ENCODE measurements at places on chromosomes 4 and X.

- no peak for DNase-seq
Observed at GRCh38 chr4:8200302-8200975, 1.3 kb downstream of the SH3TC1 start.

DNA sequence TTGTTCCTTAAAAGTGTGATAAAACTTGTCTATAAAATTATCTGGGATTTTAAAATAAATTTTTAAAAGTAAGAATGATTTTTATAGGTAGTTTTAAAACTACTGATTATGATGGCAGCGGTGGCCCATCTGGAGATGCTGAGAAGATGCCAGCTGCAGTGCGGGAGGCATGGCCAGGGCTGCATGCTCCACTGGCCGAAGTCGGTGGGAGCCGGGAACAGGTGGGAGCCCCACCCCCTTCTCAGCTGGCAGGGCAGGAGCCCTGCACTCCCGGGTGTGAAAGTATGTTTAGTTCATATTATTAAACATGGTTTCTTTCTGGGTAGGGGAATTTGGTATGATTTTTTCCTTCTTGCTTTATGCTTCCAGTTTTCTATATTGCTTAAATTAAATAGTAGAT lies 63.8 kb downstream of the CORIN start:
- no peak for DNase-seq

DNA sequence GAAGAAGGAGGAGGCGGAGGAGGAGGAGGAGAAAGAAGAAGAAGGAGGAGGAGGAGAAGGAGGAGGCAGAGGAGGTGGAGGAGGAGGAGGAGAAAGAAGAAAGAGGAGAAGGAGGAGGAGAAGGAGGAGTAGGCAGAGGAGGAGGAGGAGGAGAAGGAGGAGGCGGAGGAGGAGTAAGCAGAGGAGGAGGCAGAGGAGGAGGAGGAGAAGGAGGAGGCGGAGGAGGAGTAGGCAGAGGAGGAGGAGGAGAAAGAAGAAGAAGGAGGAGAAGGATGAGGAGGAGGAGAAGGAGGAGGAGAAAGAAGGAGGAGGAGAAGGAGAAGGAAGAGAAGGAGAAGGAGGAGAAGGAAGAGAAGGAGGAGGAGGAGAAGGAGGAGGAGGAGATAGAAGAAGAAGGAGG lies 19.9 kb downstream of the MRFAP1 start:
- no peak for DNase-seq

DNA sequence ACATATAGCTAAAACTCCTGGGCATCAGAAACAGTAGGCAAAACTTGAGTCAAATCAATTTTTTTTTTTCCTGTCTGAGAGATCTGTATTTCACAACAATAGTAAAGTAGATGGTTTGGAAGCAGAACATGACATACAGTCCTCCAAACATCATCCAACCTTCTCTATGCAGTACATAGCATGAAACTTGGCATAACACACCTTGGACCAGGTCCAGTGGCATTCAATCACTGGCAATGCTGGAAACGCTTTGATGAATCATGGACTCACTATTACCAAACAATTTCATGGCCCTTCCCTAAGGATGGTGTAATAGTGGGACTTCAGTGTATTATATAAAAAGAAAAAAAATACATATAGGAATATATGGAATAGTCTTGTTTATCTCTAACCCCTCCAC lies 154.6 kb downstream of the FMR1NB start:
- DNase-seq, result peak; percentile 43

Measured in NCI-H446 treated with DMSO at 0.1 percent for 48 hours (cell line).